ENCODE measurements at places on chromosomes 6 and 20.

DNA sequence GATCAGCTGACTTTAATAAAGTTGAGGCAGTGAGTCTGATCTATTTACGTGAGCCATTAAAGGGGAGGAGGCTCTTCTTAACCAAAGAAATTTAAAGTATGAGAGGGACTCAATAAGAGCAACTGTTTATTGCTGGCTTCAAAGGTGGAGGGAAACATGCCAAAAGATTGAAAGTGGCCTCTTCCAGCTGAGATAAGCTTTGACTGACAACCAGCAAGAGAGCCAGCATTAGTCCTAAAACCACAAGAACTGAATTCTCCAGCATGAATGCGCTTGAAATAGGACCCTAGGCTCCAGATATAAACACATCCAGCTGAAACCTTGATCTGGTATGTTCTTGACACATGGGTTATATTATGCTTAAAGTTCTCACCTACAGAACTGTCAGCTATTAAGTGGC, 123.1 kb upstream of the GJE1 start:
- no peak for DNase-seq

DNA sequence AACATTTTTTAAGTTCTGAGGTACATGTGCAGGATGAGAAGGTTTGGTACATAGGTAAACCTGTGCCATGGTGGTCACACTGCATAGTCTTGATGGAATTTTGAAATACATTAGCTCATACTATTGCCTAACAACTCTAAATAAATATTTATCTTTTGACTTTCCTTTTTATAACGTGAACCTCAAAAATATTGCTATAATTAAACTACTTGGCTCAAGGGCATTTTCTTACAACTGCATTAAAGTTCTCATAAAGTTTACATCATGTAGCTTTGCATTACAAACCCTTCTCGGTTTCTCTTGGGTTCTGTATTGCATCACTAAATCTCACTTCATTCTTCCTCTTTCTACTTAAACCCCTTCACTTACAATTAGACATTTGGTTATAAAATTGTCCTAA, 636.0 kb upstream of the PTCHD4 start:
- DNase-seq, result peak; percentile 82

GRCh38 chr6:14275493-14275851, 157.9 kb downstream of the CD83 start:
- DNase-seq, result no peak

GRCh38 chr20:64149141-64149540, 15.1 kb upstream of the MYT1 start:
- no peak for DNase-seq

DNA sequence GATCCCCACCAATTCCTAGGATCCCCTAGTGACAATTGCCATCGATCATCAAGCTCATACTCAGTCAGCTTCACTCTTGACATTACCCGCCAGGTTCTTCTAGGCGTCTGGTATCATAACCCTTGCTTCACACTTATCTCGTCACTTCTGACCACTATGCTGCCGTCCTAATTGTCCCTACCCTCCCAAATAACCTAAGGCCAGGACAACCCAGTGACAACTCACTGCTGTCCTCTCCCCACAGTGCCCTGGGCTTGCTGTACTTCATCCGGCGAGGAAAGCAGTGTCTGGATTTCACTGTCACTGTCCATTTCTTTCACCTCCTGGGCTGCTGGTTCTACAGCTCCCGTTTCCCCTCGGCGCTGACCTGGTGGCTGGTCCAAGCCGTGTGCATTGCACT, 3.7 kb downstream of the SYS1 start:
- no peak for DNase-seq

DNA sequence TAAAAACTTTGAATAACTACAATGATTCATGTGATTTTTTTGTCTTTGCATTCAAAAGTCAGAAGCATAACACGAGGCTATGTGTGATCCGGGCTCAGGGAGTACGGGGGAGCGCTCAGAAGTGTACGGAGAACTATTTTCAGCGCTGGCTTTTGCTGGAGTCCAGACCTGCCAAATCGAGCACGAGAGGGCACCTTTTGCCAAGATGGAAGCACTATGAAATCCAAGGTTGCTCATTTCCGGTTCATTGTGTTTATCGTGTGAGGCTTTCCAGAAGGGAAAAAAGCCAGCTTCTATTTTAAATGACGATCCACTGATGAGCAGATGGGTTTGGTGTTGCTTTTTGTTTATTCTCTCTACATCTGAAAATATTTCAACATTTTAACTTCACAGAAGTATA, 11.3 kb downstream of the RAMACL start:
- DNase-seq, result no peak

DNA sequence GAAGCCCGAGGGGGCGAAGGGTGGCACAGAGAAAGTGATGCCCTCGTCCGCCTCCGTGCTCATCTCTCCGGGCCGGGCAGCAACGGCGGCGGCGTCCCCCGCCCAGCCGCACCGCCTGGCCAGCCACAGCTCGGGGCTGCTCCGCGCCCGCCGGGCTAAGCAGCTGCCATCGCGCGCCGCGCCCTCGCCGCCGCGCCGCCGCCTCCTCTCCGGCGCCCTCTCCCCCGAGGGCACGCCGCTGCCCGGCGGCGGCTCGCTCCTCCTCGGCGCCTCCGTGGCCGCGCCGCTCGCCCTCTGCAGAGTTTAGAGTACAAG, 225 bp downstream of the MAP3K5 start:
- DNase-seq, result no peak

- no peak for DNase-seq
Measured at GRCh38 chr20:1305712-1306111, 23.2 kb downstream of the SDCBP2 start.

DNA sequence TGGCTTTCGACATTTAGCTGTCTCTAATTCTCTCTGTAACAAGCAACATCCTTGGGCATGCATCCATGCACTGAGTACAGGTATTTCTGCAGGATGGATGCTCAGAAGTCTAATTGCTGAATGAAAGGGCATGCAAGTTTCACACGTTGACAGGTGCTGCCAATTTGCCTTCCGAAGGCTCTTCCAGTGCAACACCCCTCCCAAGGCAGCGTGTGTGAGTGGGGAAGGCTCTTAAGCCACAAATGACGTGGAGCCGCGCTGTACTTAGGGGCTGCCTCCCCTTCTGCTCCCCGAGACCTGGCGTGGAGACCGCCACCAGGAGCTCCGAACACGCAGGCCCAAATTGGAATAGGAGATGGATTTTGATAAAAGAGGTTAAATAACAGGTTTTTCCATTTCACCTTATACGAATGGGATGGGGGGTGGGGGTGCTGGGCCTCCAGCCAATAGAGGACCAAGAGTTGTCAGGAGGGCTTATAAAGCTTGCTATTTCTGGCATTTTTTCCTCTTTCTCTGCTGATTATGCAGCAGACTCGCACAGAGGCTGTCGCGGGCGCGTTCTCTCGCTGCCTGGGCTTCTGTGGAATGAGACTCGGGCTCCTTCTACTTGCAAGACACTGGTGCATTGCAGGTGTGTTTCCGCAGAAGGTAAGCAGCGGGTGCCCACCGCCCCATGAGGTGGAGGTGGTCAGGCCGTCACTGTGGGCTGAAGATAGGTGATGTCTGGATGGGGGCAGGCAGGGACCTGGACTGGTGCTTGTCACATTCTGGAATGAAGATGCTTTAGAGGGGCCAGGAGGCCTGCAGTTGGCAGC, 30.9 kb downstream of the TOX2 start:
- no peak for DNase-seq

GRCh38 chr6:166005944-166006899, 161.4 kb downstream of the TBXT start:
- DNase-seq, result no peak

- DNase-seq, result peak; percentile 73
Measured at GRCh38 chr6:53484476-53485280, 60.2 kb downstream of the GCLC start.

GRCh38 chr6:5167501-5167900, 82.4 kb downstream of the PPP1R3G start:
- no peak for DNase-seq

DNA sequence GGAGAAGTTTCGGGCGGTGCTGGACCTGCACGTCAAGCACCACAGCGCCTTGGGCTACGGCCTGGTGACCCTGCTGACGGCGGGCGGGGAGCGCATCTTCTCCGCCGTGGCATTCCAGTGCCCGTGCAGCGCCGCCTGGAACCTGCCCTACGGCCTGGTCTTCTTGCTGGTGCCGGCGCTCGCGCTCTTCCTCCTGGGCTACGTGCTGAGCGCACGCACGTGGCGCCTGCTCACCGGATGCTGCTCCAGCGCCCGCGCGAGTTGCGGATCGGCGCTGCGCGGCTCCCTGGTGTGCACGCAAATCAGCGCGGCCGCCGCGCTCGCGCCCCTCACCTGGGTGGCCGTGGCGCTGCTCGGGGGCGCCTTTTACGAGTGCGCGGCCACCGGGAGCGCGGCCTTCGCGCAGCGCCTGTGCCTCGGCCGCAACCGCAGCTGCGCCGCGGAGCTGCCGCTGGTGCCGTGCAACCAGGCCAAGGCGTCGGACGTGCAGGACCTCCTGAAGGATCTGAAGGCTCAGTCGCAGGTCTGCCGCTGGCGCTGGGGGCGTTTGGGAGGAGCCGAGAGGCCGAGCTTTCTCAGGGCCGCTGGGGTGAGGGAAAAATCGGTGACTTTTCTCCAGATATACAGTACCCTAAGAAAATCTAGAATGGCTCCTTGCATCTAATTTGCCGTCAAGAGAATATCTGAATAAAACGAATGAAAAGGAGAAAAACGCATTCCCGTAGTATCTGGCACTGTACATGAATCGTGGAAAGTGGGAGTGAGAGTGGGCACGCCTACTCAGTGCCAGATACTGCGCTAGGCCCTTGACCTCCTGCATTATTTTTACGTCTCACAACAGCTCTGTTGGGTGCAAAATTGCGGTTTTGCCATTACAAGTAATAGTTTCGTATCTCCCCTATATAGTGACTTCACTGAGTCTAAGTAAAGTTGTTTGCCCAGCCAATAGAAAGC, 1.0 kb downstream of the CALHM6 start:
- peak; percentile 67 for DNase-seq

DNA sequence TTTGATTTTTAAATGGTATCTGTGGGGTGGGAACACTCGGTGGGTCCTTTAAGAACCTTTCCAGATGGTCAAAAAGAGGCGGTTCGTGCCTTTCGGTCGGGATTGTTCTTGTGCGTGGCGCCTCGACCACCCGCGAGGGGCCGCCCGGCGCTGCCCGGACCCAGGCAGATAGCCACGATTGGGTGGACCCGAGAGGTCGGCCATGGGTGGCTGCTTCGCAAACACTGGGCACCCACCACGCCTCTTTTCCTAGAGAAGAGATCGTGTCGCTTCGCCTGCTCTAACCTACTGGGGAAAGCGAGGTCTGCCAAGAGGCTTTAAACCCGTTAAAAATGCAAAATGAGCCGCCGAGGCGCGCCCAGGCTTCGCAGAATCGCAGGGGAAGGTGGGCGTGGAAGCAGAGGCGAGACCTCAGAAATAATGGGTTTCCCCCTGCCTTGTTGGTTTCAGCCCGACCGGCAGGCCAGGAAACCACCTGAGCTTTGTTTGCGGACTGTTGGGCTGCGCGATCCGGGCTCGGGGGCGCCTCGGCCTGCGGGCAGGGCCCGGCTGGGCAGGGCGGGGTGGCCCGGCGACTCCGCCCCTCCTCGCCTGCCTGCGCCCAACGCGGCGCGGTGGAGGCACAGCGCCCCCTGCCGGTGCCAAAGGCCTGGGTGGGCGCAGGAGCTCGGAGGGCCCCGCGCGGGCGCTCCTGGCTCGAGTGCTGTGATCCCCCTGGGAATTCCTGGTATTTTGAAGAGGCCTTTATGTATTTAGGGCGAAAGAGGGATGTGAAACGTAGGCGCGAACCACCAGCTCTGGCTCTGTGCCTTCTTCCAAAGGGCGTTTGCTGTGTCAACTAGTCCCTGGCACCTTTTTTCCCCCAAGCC, 1.6 kb downstream of the MARCKS start:
- DNase-seq, result peak; percentile 93

DNA sequence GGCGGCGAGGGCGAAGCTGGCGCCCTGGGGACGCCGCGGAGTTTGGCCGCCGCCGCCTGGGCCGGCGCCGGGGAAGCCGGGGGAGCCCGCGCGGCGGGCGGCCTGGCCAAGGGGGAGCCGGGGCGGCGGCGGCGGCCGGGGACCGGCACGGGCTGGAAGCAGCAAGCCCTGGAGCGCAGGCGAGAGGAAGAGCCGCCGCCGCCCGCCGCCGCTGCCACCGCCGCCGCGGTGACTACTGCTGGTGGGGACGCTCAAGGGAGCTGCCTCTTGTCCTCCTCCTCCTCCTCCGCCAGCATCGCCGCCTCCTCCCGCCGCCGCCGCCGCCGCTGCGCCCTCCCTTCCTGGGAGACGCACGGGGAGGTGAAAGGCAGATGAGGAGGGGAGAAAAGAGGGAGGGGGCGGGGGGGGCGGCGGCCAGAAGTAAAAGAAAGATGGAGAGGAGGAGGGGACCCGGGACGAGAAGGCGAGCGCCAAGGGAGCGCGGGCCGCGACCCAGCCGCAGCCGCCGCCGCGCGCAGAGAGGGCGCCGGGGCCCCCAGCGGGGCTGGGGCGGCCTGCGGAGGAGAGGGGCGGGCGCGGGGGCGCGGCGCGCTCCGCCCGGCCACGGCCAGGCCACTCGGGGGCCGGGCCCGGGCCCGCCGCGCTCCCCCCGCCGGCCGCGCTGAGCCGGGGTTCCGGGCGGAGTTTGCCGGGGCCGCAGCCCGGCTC, 846 bp downstream of the PDE10A start:
- DNase-seq, result peak; percentile 15

- no peak for DNase-seq
Measured at GRCh38 chr6:129731428-129731827, 21.5 kb upstream of the ARHGAP18 start.

GRCh38 chr6:161271343-161272030, 2.4 kb downstream of the AGPAT4 start:
- DNase-seq, result no peak

- peak; percentile 79 for DNase-seq
Measured at GRCh38 chr20:10667560-10668167, 6.1 kb downstream of the JAG1 start.

DNA sequence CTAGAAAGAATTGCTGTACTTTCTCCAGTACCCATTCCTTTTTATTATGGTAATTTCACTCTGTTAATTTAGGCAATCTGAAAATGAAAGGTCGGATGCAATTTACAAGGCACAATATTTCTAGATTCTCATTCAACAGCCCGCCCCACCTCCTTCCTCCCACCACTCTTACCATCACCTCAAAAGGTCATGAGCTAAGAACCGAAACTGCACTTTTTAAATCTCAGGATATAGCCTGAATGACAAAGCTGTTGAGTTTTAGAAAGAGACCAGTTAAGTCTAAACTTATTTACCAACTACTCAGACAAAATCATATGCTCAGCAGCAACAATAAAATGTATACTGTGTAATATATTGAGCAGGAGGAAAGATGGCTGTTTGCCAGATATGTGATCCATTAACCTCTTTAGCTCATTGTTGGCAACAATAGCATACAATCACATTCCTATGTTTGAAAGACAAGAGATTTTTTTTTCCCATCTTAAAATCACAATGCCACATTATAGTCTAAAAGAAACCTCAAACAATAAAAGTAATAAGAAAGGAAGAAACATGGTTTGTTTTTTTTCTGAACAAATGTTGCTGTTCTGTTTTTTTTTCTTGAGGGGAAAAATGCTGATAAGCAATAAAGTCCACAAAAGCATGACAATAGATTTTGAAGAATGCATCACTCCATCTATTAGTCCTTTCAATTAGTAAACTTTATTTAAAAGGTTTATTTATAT, 1.6 kb upstream of the HS3ST5 start:
- no peak for DNase-seq

GRCh38 chr6:35065870-35066269, 75.3 kb downstream of the TCP11 start:
- no peak for DNase-seq

- peak; percentile 67 for DNase-seq
Measured at GRCh38 chr6:35294308-35294945, 3.2 kb upstream of the DEF6 start.

- DNase-seq, result no peak
Measured at GRCh38 chr6:88301888-88302768, 136.0 kb upstream of the CNR1 start.

Measured in epithelial cell of esophagus (primary cell).